T-helper 9 cell (primary cell): ENCODE measurements at places on chromosomes 3 and 15.

GRCh38 chr15:70062321-70062956 lies 35.3 kb downstream of the TLE3 start:
- no peak for DNase-seq

DNA sequence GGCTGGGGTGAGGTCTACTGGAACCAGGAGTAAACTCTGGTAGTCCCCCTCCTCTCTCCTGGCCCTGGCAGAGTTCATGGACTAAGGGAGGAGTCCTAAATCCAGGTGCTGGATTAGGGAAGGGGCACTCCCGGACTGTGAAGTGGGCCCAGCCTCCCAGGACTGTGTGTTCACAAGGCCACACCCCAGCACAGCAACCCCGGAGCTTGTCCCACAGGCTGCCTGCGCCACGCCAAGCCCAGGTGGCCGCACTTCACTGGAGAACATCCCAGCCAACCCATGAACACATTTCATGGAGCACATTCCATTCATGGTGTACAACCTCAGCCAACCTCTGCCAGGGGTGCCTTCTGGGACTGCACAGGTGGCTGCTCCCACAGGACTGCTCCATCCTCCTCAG lies 8.2 kb downstream of the ARPIN start:
- no peak for DNase-seq

- no peak for DNase-seq
Measured at GRCh38 chr3:4985330-4986174, 6.3 kb downstream of the BHLHE40 start.

DNA sequence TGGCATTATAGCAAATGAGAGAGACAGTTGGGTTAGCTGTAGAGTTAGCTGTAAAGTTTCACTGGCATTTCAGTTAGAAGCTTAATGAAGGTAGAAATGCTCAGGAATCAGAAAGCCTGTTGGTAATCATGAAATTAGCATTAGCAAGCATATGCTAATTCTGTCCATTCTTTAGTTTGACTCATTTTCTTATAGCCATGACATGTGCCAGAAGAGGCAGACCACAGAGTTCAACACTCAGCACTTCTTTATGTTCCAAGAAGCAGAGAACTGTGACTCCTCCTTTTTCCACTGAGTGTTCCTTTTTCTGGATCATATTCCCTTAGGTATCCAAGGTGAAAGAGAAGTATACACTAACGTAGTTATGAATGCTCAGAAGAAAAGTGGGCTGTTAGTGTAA lies 276.2 kb upstream of the SGO1 start:
- no peak for DNase-seq

GRCh38 chr15:99114511-99115299 lies 9.8 kb downstream of the SYNM start:
- no peak for DNase-seq
